Cardiac muscle cell (in vitro differentiated cells and primary cell): ENCODE measurements at places on chromosomes 11 and 22.
A peak's percentile ranks its signal among the peaks of the same experiment; 100 is the strongest.

DNA sequence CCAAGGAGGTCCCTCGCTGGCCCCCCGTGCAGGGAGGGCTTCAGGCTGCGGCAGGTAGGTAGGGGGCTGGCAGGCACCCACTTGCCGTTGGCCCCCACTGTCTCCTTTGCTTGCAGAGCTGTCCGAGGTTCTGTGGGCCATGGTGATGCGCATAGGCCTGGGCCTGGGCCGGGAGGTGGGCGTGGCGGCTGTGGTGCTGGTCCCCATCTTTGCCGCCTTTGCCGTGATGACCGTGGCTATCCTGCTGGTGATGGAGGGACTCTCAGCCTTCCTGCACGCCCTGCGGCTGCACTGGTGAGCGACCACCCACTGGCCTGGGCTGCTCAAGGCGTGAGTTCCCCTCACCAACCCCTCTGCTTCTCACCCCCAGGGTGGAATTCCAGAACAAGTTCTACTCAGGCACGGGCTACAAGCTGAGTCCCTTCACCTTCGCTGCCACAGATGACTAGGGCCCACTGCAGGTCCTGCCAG, 11.6 kb downstream of the TCIRG1 start:
- no peak for DNase-seq

DNA sequence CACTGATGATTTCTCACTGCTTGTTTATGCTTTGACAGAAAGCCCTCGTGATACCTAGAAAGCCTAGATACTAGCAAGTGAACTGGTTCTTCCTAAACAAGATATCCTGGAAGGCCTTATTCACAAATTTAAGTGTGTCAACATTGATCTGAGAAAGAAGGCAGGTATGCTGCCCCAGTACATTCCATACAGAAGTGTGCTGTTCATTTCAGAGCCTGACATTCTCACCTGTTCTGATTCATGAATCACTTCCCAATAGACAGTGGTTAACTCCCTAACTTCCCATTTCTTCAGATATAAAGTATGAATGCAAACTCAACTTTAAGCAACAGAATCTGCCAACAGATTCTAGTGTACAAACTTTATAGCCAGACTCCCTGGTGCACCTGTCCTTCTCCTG, 15.5 kb upstream of the RASSF10 start:
- no peak for DNase-seq

- DNase-seq = peak; percentile 98
These were observed at the start of gene RNF121 for GRCh38 chr11:71928737-71929443. Gene RNF121, plus strand, starts transcription at chr11:71929046. Its CDS starts 16 bp downstream, at chr11:71929062.

- DNase-seq = no peak
These were observed 14.4 kb downstream of the GNAZ start for GRCh38 chr22:23084453-23085350.
